ENCODE measurements at places on chromosomes 6 and 20.

DNA sequence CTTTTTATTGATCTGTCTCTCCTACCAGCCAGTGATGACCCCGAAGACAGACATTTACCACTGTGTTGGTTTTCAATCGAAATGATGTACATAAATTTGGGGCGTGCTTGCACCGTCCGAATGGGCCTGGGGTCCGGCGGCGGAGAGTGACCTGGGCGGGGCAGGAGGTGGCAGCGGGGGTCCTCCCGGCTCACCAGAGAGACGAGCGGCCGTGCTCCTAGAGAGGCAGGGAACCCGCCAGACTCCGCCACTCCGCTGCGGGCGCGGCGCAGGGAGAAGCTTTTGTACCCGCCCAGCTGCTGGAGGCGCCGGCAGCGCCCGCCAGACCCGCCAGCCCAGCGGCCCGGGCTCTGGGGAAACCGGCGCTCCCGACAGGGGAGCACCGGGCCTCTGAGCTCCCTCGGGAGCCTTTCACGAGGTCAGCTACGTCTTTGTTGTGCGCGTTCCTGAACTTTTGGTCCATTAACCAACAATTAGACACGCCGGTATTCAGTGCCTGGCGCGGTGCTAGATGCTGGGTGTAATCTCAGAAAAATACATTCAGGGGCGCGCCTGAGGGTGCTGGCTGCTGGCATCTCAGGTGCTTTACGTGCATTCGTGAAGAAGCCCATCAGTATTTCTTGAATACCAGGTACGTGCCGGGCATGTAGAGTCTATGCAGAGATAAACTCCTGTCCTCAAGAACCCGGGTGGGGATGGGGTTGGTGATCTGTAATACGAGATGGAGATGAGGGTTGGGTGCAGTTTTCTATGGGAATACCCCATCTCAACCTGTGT, at the start of gene PGBD1:
TSS of gene PGBD1 (plus strand) at position 285 of the 777 bp plus-strand sequence. CDS start 2,242 bp downstream, outside the sequence.
- peak; percentile 61 for DNase-seq

- no peak for DNase-seq
Measured at GRCh38 chr20:48034751-48035150, 249.5 kb upstream of the SULF2 start.

- DNase-seq = no peak
Measured at GRCh38 chr20:29744071-29744470, 1513.4 kb upstream of the DEFB115 start.

GRCh38 chr20:9389346-9389745, 125.0 kb upstream of the LAMP5 start:
- no peak for DNase-seq

DNA sequence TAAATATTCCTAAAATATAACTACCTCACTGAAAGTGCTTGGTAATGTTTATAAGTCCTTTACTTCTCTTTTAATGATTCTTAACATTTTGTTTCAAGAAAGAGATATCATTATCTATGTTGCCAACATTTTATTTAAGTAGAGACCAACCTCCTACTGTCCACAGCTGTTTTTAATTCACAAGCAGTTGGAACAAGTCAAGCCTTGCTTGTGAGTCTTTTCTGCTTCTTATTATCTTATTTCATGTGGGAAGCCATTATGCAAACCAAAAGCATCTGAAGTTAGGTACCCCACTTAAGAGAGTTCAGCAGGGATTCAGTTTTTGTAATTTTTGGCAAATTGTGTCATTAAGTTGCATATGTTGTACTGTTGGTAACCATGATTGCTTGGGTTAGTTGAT, 1714.5 kb downstream of the GRIK2 start:
- no peak for DNase-seq

GRCh38 chr6:37039958-37040357, 34.5 kb downstream of the FGD2 start:
- DNase-seq = no peak

DNA sequence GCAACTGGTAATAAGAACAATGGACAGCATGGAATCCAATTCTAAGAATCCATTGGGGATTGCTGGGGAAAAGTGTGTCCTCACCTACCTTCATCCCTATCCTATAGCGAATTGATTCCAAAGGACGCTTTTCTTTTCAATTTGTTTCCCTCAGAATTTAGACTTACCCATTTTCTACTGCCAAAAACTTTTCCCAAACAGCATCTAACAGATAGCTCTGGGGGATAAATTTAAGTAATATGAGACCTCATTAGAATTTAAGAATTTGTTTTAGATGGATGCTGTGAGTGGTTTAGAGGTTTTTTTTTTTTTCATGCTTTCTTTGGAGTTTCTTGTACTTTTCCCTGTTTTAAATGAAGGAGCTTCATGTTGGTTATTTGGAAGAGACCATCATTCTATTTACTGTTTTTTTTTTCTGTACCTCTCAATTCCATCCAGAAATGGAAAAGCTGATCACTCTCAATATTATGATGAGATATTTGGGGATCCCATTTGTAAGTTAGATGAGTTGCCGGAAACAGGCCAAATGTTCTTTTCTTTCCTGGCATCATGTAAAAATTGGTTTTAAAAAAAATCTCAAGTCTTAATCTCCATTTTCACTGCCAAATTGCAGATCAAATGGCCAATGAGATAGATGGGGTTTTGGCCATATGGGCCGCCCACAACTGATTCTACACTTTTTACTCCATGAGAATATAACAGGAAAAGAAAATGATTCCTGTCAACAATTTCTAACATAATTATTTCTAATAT, 105.7 kb downstream of the BCAS1 start:
- no peak for DNase-seq

GRCh38 chr6:133814238-133814637, 74.7 kb upstream of the TCF21 start:
- DNase-seq = no peak

DNA sequence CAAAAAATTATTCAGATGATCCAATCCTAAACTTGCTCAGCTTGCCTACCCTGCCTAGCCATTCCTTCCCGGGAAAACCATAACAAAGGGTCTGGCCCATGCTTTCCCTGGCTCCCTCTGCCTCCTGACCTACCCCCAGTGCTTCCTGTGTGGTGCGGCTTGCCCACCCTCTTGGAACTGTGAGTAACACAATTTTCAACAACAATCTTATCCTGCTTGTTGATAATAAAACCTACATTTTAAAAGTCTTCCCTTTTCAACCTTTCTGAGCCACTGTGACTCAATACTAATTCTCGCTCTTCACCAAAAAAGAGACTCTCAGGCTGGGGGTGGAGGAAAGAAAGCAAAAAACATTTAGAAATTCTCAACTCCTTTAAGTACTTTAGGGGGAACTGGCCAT, 18.0 kb downstream of the EXOC2 start:
- no peak for DNase-seq

- no peak for DNase-seq
Measured at GRCh38 chr6:56699066-56699654, 56.5 kb upstream of the DST start.

DNA sequence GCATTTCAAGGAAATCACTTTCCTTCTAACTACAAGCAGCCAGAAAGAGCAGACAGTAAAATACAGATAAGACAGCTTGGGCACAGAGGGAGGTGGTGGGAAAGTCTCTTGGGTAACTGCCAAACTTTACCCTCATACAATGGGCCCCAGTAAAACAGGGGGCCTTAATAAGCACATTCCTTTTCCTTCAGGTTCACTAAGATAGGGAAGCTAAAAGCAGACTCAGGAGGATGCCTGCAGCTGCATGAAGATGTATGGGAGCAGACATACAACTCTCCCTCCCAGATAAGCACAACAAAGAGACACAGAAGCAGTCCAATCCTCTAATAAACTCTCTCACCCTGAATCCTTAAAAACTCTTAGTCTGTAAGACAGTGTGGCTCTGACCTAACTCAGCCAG, 49.0 kb downstream of the SIM1 start:
- DNase-seq = no peak

GRCh38 chr20:25077610-25078169, 4.3 kb downstream of the VSX1 start:
- DNase-seq = no peak

- no peak for DNase-seq
Measured at GRCh38 chr20:1942486-1943274, 47.5 kb downstream of the SIRPA start.

GRCh38 chr20:34896086-34896621, 19.7 kb downstream of the ACSS2 start:
- DNase-seq = no peak

DNA sequence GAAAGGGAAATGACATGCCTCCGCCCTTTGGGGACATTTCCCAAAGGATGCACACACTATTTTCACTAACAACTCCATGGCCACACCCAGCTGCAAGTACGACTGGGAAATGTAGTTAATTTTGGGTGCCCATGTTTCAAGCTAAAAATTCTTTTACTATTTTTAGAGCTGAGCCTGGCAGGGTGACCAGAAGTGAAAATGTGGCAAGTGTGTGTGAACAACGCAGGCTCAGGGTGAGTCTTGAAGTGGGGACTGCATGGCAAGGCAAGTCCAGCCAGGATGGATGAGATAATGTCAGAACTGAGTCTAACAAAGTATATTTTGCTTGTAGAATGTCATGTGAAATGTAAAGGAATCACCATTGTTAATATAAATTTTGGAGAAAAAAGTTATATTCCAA, 17.0 kb upstream of the CD109 start:
- DNase-seq = no peak

GRCh38 chr6:167139761-167140160, 16.9 kb downstream of the CCR6 start:
- no peak for DNase-seq
